ENCODE measurements at places on chromosomes 7 and 10. TPM values are rescaled to one million over a fixed set of nuclear protein-coding genes. Genes with fewer than 3 reads are reported as not detected.

AKR1B15 gene
- not detected for total RNA-seq

ITGB1 gene
- total RNA-seq, result 34.2 TPM

CPXM2 gene
- total RNA-seq, result not detected

WDR86 gene
- 0.85 TPM for total RNA-seq

ASZ1 gene
- total RNA-seq, result not detected

ARHGAP21 gene
- 49.6 TPM for total RNA-seq

ABCC2 gene
- total RNA-seq, result 5.5 TPM

SEMA4G gene
- 1.6 TPM for total RNA-seq

- no peak for DNase-seq
These were observed 295.5 kb downstream of the AHR start for GRCh38 chr7:17593819-17594419.

DNA sequence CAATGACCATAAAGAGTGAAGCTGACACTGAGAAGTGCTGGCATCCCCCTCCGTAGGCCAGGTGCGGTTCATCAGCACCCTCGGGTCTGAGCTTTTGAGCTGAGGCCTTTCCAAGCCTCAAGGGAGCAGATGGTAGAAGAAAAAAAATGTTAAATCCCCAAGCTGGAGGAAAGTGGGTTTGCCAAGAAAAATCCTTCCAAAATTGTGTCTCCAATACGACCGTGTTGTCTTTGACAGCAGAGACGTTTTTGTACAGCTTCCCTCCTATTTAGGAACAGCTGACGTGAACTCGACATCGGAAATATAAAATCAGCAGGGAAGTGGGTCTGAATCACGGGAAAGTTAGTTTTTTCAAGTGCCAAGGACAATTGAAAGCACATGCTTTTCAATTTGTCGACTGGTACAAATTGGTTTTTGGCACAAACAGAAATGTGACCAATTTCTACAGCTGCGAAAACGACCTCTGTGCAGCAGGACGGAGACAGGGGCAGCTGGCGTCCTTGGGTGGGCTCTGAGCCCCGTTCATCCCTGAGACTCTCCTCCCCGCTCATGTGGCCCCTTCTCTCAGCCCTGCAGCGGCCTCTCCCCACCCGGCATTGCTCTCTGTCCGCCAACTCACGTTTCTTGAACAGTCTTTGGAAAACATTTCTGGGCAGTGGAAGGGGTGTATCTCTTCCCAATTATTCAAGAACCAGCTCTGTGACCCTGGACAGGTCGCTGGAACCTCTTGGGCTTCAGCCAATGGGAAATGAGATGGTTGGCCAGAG lies 89.9 kb downstream of the PAXIP1 start:
- DNase-seq, result no peak

GRCh38 chr10:46226232-46226631 lies 60.6 kb upstream of the ANTXRL start:
- DNase-seq, result no peak

DNA sequence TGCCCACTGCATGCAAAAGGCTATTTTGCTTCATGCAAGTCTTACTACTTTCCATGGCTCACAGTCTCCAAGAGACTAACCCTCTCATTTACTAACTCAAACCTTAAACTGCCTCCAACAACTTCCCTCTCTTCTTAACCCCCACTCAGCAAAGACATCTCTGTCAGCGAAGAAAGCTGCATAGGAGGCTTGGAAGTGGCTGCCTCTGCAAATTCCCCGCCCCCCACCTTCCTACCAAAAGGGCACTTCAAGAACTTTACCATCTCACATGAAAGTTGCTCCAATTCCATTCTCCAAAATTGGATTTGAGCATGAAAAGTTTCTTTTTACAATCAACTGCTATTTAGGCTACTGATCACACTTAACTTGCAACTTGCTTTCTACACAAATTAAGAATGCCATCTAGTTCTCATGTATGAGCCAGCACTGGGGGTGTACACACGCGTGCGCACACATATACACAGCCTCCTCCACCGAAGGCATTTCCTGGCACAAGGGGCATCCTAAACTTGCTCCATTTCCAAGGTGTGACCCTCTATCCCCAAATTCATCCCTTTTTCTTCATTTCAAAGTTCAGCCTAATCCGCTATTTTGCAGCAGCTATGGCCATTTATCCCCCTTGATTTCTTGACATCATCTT lies 1.8 kb downstream of the CCDC6 start:
- no peak for DNase-seq

GRCh38 chr10:125118011-125118611 lies 42.3 kb downstream of the CTBP2 start:
- DNase-seq, result no peak

DNA sequence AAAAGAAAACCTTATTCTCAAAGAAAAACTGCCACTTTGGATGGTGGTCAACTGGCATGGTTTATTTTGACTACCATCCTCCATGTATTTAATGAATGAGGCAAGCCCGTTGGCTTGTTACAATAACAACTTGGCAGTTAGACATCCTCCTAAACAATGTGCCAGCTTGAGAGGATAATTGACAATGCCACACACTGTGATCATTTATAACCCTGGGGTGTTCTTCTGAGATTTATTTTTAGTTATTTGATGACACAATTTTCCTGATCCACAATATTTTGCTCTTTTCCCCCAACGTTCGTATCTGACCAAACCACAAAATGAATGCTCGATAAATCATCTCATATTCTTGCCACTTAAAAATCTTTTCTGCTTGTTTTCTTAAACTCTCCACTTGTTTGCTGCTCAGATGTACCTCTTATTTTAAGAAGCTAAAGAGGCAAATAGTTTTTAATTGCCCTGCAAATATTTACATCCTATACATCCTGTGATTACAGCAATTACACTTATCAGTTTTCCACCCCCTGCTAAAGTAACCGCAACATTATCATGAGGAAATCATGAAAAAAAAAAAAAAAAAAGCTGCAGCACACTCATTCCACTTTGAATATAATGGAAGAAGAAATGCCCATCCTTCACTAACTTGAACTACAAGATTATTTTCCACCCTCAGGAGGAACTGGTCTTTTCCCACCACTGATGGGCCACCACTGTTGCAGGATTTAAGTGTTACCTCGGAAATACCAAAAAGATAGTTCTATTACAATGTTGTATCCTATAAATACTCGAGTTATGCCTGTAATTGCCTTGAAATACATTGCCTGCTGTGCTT lies 119.9 kb downstream of the MBL2 start:
- DNase-seq, result no peak

- no peak for DNase-seq
These were observed at the start of gene NANOS1 for GRCh38 chr10:119029613-119030420. NANOS1 (plus strand) TSS chr10:119029714; CDS start chr10:119029802, 88 bp downstream.

GRCh38 chr7:122802301-122802751 lies 83.9 kb downstream of the CADPS2 start:
- DNase-seq, result no peak

GRCh38 chr7:51021906-51022570 lies 239.3 kb upstream of the GRB10 start:
- DNase-seq, result no peak

GRCh38 chr10:75971402-75972211 lies 540.2 kb downstream of the LRMDA start:
- no peak for DNase-seq

DNA sequence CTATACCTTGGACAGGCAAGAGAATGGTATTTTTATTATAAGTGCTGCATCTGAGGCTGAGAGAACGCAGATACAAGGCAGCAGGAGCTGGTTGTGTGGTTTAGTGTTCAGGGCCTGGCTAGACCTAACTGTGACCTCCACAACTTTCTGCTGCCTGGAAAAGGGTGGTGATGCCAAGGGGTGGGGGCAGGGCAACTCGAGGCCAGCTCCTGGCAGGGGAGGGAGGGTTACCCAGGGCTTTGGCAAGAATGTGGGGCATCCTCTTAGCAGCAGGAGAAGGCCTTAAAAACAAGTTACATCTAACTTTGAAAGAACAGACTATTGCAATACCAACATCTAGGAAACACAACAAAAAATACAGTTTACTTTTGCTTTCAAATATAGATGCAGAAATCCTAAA lies 13.0 kb downstream of the MXI1 start:
- no peak for DNase-seq

DNA sequence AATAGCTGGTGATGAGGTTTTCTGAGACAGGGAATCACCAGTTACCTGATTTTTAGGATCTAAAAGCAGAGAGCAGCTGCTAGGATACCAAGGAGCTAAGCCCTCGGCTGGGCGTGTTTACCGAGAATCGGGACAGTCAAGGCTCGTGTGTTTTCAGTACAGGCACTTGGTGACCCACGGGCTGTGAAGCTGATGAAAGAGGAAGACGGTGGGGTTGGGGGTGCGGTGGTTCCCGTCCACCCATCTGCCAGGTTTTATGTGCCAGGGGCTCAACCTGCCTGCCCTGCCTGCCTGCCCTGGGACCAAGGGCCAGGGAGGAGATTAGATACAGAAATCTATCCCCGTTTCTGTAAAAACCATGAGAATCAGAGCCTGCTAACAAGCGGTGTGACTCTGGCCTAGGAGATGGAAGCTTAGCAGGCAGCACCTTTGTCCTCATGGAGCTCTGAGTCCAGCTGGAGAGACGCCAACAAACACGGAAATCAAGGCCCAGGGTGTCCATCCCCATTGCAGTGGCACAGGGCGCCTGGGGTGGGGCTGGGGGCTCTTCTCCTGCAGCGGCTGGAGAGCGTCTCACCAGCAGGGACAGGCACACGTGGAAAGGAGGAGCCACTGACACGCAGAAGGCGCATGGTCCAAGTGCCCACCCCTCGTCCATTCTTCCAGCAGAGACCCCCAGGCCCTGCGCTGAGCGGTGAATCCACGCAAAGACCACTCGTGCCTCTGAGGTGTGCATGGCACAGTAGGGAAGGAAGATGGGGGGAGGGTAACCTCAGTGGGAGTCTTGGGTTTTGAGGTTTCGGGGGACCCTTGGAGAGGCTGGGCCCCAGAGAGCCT lies 265.0 kb upstream of the TCERG1L start:
- no peak for DNase-seq

- DNase-seq, result no peak
These were observed 295.4 kb downstream of the GRID1 start for GRCh38 chr10:86071145-86071544.

GRCh38 chr7:29606287-29606721 lies 42.7 kb downstream of the PRR15 start:
- no peak for DNase-seq

GRCh38 chr10:35532141-35532540 lies 73.0 kb upstream of the GJD4 start:
- no peak for DNase-seq

DNA sequence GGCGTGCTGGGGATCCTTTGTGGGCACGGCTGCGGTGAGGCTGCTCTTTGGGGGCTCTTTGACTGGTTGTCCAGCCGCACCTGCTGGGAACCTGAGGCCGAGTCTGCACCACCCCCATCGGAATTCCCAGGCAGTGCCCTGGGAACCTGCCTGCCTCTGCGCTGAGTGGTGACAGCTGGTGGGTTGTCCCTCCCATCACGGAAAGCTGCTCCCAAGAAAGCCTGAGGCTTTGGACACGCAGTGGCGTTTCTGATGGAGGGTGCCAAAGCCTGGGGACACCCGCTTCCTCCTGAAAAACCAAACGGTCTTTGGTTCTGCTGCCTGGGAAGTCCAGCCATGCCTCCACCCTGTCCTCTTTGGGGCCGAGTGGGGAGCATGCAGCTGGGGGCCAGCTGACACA lies 21.4 kb upstream of the SHH start:
- DNase-seq, result no peak

- no peak for DNase-seq
These were observed 121.5 kb downstream of the SNX10 start for GRCh38 chr7:26413007-26413691.

DNA sequence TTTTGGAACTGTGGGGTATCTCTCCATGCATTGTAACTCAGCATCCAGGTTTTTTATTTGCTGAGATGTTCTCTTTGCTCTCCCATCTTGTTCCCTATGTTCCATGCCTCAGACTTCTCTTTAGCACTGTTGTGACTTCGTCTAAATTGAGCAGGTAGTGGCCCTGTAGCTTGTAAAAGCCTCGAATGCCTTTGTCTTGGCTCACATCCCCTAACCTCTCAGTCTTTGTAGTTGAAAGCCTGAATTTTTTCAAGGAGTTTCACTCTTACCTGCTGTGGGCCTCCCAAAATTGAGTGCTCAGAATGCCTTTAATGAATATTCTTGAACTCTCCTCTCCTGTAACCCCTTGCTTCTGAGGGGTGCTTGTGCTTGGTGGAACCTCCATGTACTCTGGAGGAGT lies 1137.3 kb downstream of the REEP3 start:
- DNase-seq, result no peak

- no peak for DNase-seq
These were observed at the start of gene IGF2BP3 for GRCh38 chr7:23470330-23471105. IGF2BP3 (minus strand) TSS chr7:23470491; CDS start chr7:23470110, 381 bp downstream.

DNA sequence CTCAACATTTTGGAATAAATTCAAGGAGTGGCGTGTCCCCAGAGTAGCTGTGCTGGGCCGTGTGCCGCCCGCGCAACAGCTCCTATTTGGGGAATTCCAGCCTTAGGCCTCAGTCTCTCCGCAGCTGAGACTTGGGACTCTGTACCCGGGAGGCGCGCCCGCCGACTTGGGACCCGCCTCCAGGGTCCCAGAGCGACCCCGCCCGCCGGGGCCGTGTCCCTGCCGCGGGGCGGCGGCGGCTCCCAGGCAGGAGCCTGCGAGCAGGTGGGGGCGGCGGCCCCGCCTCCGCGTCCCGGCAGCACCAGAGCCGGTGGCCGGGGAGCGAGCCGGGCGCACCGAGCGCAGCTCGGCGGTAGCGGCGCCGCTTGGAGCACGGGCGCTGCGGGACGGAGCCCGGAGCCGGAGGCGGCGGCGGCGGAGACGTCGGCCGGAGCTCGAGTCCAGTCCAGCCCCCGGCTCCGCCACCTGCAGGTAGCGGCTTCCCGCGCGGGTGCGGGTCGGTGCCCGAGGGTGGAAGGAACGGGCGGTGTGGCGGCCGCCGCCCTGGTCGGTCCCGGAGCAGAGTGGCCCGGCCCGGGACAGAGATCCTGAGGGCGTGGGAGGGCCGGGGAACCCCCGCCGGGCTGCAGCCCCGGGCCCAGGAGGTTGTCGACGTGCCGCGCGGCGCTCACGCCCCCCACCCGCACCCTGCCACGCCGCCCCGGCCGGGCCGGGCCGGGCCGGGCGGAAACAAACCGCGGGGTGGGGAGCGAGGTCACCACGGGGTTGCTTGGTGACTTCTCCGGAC lies at the start of gene WIPF3:
WIPF3 (plus strand) TSS at position 301 of the 787 bp plus-strand sequence. CDS start 28,217 bp downstream, outside the sequence.
- DNase-seq, result no peak

GRCh38 chr7:28999895-29000716 lies 42.0 kb upstream of the TRIL start:
- DNase-seq, result no peak

DNA sequence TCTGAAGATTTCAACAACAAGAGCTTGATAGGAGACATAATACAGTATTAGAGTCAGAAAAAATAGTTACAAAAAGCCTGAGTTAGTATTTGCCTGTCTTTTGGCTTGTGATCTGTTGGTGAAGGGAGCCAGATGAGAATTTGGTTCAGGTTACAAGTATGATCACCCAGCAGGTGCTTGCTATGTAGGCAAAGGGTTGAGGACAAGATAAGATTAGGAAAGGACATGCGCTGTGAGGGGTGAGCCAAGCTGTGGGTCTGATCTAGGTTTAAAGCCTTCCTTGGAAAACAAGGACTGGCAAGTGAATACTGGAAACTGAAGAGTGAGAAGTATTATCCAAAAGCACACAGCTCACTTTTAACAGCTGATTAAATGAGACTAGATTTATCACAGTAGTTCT lies 28.7 kb upstream of the CD36 start:
- no peak for DNase-seq

- no peak for DNase-seq
These were observed 319.9 kb downstream of the DPP6 start for GRCh38 chr7:154372011-154372601.

Data from naive thymus-derived CD8-positive, alpha-beta T cell (primary cell).